ENCODE measurements at places on chromosomes 1 and 21. TPM values are rescaled to one million over a fixed set of nuclear protein-coding genes. Genes with fewer than 3 reads are reported as not detected.

OPTC gene
- total RNA-seq, result not detected

RIIAD1 gene
- total RNA-seq, result not detected

TNFRSF25 gene
- total RNA-seq, result 13.1 TPM

ZNF593 gene
- 41.4 TPM for total RNA-seq

TRPM2 gene
- total RNA-seq, result 1.5 TPM

NOS1AP gene
- total RNA-seq, result 1.5 TPM

C1orf87 gene
- 0.72 TPM for total RNA-seq

GSTM5 gene
- total RNA-seq, result 18.8 TPM

PDIK1L gene
- total RNA-seq, result 12.7 TPM

LIPI gene
- total RNA-seq, result not detected

TDRKH gene
- 2.5 TPM for total RNA-seq

TNFRSF9 gene
- not detected for total RNA-seq

SMCP gene
- not detected for total RNA-seq

STUM gene
- 2.4 TPM for total RNA-seq

RAB13 gene
- total RNA-seq, result 147 TPM

STYXL2 gene
- total RNA-seq, result not detected

ZNF593OS gene
- not detected for total RNA-seq

MYBPH gene
- 0.23 TPM for total RNA-seq

OR2G6 gene
- not detected for total RNA-seq

IL12RB2 gene
- 0.61 TPM for total RNA-seq

WNT9A gene
- total RNA-seq, result 11.1 TPM

OLFM3 gene
- not detected for total RNA-seq

CFHR1 gene
- 0.87 TPM for total RNA-seq

NBPF6 gene
- total RNA-seq, result not detected

G0S2 gene
- total RNA-seq, result 79.2 TPM

FCRL2 gene
- total RNA-seq, result not detected

AIRE gene
- not detected for total RNA-seq

PEAR1 gene
- total RNA-seq, result 20.2 TPM

POU3F1 gene
- total RNA-seq, result not detected

GPR61 gene
- not detected for total RNA-seq

C8A gene
- total RNA-seq, result not detected

TEX38 gene
- total RNA-seq, result not detected

RO60 gene
- 103 TPM for total RNA-seq

AGBL4 gene
- total RNA-seq, result 0.36 TPM

TFF1 gene
- total RNA-seq, result not detected

LAMC1 gene
- total RNA-seq, result 93.0 TPM
